Mesendoderm (in vitro differentiated cells): ENCODE measurements at places on chromosomes 6 and 20.

- no peak for DNase-seq
These were observed 119.8 kb upstream of the AKAP12 start for GRCh38 chr6:151119823-151120524.

DNA sequence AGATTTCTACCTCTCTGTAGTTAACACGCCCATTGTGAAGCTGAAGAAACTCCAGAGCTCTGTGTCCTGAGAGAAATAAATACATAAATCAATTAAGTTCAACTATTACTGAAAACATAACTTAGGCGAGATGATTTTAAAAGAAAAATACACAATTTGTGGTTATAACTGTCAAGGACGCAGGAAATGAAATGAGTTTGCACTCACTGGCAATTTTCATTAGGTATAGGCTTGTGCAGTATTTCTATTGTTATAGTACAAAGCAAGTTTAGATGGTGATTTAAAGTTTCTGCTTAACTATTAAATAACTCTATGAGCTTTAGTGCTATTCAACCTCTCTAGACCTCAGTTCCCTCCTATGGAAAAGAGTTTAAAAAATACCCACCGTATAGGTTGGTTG, 3.3 kb downstream of the GPLD1 start:
- DNase-seq = no peak

DNA sequence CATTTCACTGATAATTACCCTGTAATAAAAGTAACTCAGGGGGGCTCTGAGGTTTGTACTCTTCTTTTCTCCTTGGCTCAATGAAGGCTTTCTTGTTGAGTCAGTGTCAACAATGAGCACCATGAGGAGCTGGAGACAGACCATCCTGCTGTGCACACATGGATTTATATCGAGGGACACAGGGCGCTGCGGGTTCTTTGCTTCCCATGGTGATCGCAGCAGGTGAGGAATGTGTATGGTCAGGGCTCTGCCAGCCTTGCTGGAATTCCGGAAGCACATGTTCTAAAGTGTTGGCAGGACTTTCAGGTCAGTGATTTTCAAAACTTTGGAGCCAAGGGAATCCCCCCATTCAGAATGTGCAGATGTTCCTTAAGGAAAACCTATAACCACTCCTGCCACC, 27.1 kb downstream of the SMOC2 start:
- DNase-seq = no peak

DNA sequence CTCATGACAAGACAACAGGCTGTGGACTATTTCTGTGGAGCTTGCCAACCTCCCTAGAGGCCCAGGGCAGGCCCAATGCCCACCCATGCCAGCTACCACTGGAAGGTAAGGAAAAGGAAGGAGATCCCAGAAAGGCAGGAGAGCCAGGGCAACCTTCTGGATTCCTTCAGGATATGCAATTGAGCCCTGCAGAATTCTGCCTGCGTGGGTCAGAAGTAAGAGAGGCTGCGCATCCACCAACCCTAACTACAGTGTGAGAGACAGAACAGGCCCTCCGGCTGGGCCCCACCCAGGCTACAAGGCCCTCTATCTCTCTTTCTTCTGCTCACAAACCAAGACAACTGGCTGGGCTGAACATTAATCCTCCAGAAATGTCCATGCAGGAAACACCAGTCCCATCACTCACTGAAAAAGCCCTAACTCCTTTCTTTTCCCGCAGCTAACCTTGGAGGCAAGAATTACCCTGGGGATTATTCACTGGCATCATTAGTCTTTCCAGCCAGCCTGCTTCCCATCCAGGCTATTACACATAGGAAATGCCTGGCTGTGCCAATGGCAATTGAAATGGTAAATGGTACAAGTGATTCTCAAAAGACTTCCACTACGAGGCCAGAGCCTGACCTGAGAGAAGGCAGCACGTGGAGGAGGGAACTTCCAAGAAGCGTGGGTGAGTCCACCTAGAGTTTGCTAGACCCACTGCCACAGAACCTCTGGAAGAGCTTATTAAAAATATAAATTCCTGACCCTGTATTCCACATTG, 15.2 kb downstream of the MAP1LC3A start:
- no peak for DNase-seq

GRCh38 chr6:29617782-29618554, 15.0 kb downstream of the GABBR1 start:
- peak; percentile 68 for DNase-seq

DNA sequence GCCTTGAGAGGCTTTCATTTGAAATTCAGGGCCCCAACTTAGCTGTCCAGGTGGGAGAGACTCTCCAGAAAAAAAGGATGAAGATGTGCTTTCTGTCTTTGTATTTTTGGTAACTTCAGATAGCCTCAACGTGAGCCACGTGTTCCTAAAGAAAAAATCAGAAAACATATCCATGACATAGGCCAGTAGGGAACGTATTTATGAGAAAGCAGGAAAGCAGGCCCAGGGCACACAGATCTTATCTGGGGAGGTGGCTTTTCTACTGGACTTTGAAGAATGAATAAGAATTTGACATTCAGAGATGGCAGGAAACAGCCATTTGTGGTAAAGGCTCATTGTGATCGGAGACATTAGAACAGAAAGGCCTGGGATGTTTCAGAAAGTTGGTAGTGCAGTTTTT, 21.2 kb upstream of the EXOC2 start:
- DNase-seq = no peak

- no peak for DNase-seq
These were observed 600.6 kb downstream of the QKI start for GRCh38 chr6:164015088-164015484.
